ENCODE measurements at places on chromosomes 16 and 17.

- DNase-seq = no peak
Measured at GRCh38 chr17:4220655-4221054, 43.1 kb downstream of the ANKFY1 start.

GRCh38 chr17:75814900-75815373 is 29.3 kb downstream of the UNC13D start:
- no peak for DNase-seq

DNA sequence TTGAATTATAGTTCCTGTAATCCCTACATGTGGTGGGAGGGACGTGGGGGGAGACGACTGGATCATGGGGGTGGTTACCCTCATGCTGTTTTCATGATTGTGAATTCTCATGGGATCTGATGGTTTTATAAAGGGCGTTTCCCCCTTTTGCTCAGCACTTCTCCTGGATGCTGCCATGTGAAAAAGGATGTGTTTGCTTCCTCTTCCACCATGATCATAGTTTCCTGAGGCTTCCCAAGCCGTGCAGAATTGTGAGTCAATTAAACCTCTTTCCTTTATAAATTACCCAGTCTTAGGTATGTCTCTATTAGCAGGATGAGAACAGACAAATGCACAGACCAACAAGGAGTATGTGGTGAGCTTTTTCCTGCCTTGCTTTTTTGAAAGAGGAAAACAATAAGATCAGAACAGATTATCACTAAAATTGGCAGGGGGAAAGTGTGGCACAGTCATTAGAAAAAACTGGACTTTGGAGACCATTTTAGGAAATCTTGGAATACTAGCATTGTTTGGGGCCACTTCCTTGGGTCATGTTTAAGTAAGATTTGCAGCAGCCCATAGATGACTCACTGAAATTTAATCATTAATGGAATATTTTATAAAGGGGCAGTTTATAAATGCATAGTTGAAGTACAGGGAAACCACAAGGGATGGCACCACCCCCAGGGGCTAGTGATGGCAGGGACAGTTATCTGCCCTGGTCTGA is 352.8 kb downstream of the CDH13 start:
- DNase-seq = no peak

- no peak for DNase-seq
Measured at GRCh38 chr16:50763211-50763610, 21.3 kb downstream of the CYLD start.

DNA sequence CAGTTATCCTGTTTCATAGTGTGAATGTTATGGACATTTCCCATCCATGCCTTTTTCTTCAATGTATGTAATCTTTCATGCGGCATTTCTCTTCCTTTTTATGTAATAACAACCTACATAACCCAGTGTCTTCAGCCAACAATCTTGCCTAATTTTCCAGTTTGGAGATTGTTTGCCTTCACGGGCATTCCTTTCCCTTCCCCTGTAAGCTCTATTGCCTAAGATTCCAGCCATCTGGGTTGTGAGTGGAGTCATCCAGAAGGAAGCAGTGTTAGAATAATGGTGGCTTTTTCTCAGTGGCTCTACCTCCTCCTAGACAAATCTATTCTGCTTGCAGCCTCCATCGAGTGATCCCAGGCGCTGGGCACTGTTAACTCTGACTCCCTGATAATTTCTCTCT is 22.3 kb downstream of the SYCE1L start:
- no peak for DNase-seq

DNA sequence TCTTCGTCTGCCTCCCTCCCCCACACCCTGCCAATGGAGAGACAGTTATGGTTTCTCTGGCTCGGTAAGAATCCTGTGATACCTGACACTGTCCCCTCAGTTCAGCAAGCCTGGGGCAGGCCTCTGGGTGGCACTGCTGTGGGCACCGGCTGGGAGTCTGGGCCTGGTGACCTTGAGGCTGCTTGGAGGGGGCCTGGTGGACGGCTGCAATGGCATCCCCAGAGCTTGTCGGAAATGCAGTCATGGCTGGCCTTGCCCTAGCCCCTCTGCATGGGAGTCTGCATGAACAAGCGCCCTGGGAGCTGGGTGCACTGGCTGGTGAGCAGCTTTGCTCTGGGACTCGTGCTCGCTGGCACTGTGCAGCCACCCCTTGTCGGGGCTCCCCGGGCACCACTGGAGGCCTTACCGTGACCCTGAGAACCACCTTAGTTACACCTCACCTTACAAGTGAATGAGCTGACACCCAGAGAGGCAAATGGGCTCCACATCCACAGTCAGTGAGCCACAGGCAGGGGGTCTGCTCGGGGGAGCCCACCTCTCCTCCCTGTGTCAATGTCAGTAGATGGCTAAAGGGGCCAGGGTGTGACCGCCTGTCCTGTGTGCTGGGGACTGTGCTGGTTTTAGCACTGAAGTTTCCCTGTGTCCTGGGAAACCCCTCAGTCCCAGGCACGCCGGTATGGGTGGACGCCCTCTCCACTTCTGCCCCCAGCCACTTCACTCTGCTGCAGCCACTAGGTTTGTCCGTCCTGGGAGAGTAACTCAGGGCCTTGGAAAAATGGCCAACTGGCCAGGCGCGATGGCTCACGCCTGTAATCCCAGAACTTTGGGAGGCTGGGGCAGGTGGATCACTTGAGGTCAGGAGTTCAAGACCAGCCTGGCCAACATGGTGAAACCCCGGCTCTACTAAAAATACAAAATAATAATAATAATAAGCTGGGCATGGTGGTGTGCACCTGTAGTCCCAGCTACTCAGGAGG is 1.4 kb downstream of the LGALS3BP start:
- no peak for DNase-seq

- no peak for DNase-seq
Measured at GRCh38 chr16:17414421-17414820, 56.3 kb downstream of the XYLT1 start.

DNA sequence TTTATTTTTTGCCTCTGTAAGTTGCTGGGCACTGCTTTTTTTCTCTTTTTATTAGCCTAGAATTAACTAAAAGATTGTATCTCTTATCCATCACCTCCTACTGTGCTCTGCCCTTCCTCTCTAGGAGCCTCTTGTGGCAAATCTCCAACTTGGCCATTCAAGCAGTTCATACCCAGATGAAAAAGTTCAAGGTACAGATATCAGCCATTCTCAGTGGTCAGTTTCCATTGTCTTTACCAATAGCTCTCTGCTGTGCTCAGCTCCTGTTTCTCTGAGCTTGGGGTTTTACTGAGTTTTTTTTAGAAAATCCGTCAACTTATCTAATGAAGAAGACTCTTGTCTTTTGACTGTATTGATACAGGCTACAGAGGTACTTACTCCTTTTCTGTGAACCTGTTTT is 15.6 kb downstream of the MOSMO start:
- no peak for DNase-seq

DNA sequence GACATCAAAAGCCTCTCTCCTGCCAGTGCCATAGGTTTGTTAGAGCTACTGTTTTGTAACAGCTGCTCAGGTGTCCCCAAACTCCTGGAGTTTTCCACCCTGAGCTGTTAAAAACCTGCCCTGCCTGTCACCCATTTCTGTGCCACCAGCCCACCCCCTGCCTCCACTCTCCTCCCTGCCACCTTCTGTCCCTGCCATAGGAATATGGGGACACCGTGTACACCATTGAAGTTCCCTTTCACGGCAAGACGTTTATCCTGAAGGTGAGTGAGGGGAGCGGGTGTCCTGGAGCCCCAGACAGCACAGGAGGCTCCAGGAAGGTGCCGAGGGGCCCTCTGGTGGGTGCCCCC is 5.2 kb upstream of the TCAP start:
- DNase-seq = no peak

- DNase-seq = no peak
Measured at GRCh38 chr16:88775825-88776224, 9.2 kb downstream of the PIEZO1 start.

GRCh38 chr16:69861292-69862030 is 89.7 kb upstream of the CLEC18A start:
- DNase-seq = no peak

- no peak for DNase-seq
Measured at GRCh38 chr17:58335779-58336455, 7.3 kb upstream of the TSPOAP1 start.

DNA sequence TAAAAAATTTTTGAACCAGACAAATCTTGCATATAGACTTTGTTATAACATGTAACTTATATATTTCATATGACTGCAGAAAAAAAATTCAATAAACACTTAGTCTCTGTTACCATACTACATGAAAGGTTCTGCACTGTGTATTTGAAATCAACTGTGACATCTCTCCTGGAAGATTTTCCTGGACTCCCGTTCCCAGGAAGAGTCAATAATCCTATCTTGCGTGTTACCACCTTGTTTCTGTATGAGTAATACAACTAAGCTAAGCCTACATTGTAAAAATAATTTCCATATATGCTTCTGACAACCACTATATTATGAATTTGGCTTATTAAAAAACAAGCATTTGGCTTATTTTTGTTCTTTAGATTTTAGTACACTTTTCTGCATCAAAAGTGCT is 665.6 kb upstream of the SOX9 start:
- DNase-seq = no peak

DNA sequence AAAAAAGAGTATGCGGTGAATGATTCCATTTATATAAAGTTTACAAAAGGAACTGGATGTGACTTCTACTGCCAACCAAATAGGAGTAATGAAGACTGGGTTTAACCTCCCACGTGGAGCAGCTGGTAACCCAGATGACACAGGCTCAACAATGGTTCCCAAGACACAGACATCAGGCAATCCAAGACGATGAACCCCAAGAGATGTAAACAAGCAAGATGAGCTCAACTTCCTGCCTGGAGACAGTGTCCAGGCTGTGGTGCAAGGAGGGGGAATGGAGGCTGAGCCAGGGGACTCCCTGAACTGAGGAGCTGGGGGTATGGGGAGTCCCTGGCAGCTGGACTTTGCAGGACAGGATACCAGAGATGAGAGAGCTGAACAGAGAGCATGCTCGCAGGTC is 104.7 kb downstream of the LITAF start:
- DNase-seq = no peak

DNA sequence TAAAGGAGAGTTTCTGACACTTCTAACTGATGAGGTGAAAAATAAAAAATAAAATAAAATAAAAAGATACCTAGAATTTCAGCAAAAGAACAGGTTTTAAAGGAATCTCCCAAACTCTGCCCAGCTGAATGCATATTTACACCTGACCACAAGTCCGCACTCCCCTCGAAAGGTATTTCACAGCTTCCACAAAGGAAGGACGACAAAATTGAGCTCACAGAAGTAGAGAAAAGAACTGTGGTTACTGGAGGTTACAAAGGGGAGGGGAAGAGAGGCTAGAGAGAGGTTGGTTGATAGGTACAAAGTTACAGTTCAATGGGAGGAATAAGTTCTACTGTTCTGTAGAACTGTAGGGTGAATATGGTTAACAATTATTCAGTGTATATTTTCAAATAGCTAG is 5.0 kb downstream of the LITAF start:
- DNase-seq = no peak

All from C1 segment of cervical spinal cord (tissue), 14 donors.